ENCODE measurements at places on chromosomes 1 and 21. TPM values are rescaled to one million over a fixed set of nuclear protein-coding genes. Genes with fewer than 3 reads are reported as not detected.

DNA sequence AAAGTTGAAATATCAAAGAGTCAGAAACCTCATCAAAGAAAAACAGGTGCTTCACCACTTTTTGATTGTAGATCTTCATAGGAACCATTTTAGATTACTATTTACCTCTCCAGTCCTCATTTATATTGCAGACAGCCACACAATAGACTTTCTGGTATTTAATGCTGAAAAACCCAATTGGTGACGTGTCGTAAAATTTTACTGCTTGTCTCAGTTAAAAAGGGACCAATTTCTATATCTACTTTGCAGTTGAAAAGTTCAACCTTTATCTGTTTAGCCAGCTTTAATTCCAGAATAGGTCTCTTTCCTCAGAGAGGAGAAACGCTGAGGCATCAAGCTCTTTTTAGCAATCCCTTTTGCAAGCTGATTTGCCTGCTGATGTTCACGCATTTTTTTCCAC, 1722.4 kb downstream of the PLA2G4A start:
- no peak for DNase-seq

DNA sequence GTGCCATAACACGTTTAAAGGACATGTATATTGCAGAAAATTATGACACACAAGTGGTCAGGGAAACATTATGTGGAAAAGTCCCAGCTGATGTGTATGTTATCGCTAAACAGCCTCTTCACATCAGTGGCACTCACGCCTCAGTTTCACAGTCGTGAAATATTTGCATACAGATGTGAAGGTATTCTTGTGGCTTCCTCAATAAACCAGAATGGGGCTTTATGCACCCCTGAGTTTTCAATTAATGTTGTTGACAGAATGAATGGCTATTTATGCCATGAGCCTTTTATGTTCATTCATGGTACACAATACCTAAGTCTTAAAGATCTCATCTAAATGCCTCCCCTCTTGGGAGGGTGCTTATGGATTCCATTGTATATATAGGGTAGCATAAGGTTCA, 202.1 kb upstream of the ADGRL2 start:
- no peak for DNase-seq

The GBP7 gene
- total RNA-seq = not detected

DNA sequence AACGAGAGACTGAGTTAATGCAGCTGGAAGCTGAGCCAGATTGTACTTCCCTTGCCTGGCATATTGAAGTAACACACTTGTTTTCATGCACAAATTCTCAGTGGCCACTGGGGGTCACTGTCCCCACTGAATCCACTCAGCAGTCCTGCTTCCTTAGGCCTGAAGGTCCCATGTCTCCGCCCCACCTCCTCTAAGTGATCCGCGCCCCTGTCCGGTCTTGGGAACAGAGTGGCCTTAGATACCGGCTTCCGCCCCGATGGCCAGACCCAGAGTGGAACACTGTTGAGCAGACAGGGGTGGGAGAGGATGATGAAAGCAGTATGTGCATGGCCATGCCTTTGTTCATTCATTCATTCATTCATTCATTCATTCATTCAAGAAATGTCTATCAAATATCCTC, 34.8 kb downstream of the CHAF1B start:
- DNase-seq = peak; percentile 91

- DNase-seq = peak; percentile 25
Measured at GRCh38 chr1:114610546-114611245, 29.3 kb upstream of the BCAS2 start.
